ENCODE measurements at places on chromosomes 4 and X.

GRCh38 chr4:173556398-173557131, 26.5 kb upstream of the HAND2 start:
- DNase-seq = no peak

GRCh38 chr4:7414046-7414445, 20.7 kb downstream of the PSAPL1 start:
- DNase-seq = no peak

- DNase-seq = peak; percentile 91
Measured at GRCh38 chr4:54217642-54218495, 11.2 kb upstream of the PDGFRA start.

DNA sequence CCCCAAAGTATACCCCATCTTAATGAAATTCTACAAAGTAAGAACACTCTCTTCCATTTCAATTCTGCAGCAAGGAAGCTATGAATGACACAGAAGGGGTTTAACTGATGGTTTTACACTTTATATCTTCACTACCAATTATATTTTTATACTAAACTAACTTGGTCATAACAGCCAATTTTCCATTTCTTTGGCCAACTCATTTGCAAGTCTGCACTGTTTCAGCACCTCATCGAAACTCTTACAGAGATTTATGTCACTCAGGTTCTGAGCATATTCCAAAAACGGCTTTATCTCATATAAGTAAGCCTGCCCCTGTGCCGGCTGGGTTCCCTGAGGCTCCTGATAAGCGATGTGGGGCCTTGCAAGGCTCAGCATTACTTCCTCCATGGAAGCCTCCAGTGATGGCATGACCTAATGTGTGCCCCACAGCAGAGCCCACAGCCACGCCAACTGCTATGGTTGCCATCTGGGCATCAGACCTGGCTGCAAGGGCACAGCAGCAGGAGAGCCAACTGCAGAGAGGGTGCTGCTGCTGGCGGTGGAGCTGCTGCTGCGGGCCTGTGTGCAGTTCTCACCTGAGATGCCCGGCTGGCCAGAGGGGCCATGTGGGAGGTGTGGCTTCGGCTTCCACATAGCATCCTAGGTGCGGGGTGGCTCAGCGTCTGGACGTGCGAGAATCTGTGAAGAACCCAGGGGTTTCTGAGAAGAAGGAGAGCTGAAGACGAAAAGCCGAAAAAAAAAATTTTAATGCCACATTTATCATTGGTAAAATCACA, 13.4 kb upstream of the IBSP start:
- DNase-seq = no peak

GRCh38 chr4:21366312-21366711, 582.3 kb downstream of the KCNIP4 start:
- no peak for DNase-seq

- DNase-seq = no peak
Measured at GRCh38 chr4:105560421-105560848, 8.0 kb downstream of the ARHGEF38 start.

All from lower leg skin (tissue), 4 donors.